ENCODE measurements at places on chromosomes 13 and 19. TPM values are rescaled to one million over a fixed set of nuclear protein-coding genes. Genes with fewer than 3 reads are reported as not detected.
A peak's percentile ranks its signal among the peaks of the same experiment; 100 is the strongest.

DNA sequence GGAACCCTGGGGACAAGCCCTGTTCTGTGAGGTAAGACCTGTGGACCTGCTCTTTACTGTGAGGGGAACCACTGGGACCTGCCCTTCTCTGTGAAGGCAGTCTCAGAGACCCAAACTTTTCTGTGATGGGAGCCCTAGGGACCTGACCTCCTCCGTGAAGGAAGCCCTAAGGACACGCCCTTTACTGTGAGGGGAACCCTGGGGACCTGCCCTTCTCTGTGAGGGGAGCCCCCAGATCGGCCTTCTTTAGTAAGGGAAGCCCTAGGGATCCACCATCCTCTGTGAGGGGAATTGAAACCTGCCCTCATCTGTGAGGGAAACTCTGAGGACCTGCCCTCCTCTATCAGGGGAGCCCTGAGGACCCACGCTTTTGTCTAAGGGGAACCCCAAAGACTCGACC is 343.5 kb downstream of the UQCRFS1 start:
- no peak for DNase-seq

GRCh38 chr13:99078017-99078771 is 100.3 kb upstream of the DOCK9 start:
- no peak for DNase-seq

DNA sequence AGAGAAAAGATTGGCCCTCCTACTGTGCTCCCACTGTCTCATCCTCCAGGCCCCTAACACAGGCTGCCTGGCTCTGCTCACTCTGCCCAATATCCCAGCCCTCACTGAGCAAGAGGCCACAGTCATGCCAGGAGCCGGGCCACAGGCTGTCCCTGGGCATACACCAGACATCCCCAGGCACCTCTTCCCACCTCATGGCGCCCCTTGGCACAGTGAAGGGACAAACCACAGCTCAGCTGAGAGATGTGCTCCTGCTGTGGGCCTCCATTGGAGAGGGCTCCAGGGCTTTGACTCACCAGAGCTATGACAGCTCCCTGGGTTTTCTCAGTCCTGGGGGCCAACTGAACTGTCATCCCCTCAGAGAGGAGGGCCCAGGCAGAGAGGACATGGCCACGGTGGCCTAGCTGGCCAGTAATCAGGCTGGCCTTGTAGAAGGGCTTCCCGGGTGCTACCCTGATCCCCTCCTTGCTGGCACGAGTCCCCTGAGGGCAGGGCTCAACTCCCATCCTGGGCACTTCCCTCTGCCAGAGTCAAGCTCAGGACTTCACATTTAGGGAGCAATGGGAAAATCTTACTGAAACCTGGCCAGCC is 220.9 kb downstream of the TUBA3C start:
- DNase-seq, result no peak

GRCh38 chr19:33670398-33670797 is 48.6 kb downstream of the CHST8 start:
- no peak for DNase-seq

DNA sequence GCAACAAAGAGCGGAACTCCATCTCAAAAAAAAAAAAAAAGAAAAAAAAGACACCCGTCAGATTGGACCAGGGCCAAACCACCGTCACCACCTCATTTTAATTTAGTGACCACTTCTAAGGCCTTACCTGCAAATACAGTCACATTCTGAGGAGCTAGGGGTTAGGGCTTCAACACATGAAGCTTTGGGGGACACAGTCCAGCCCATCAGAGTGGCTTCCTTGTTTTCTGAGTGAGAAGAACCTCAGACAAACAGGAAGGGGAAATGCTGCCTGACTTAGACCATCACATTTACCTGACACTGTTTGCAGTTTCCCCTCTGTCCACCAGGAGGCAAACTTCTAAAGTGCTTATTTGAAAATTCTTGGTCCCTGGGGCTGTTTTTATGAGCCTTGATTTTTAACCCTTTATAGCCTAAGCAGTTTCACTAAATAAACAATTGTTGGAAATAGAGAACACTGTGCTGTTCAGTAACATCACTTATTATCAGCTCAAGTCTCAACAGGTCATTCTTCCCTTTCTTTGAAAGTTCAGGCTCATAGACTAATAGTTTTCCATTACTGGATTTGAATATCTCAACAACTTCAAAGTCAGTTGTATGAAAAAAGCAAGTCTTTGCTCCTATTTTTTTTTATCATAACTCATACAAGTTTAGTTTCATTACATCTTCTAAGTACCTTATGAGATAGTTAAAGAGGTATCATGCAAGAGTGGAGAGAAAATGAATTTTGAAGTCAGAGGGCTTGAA is 74.9 kb upstream of the WASF3 start:
- DNase-seq, result peak; percentile 53

DNA sequence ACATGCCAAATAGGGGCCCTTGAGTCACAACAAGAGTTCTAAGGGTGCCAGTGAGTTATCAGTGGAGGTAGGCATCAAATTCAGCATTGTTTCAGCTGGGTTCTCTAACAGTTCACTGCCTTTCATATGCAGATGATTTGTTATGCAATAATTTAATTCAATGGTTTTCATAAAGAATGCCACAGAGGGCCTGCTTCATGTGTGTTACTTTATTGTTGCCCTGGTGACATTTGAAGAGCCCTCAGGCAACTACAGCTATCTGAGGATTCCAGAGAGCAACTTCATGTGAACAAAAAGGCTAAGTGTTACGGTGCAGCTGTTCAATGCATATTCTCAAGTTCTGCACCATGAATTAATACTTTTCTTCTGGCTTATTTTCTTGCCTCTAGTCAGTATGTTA is 43.1 kb upstream of the STARD13 start:
- no peak for DNase-seq

- DNase-seq, result no peak
Observed at GRCh38 chr19:46608178-46608577, 7.0 kb downstream of the CALM3 start.

GRCh38 chr19:3403489-3404323 is 37.3 kb downstream of the NFIC start:
- DNase-seq, result peak; percentile 37

Gene CA11
- 31.1 TPM for polyA plus RNA-seq

Gene MYH14
- 23.1 TPM for polyA plus RNA-seq

Gene ZNF569
- 12.0 TPM for polyA plus RNA-seq

Gene KLK15
- polyA plus RNA-seq, result not detected
